ENCODE measurements at places on chromosomes 1 and 21.

GRCh38 chr1:158799689-158800088 is 18.7 kb upstream of the OR6N2 start:
- no peak for DNase-seq

- no peak for DNase-seq
Observed at GRCh38 chr1:106875622-106876021, 180.9 kb upstream of the PRMT6 start.

- DNase-seq, result no peak
Observed at GRCh38 chr1:59605761-59606160, 209.0 kb upstream of the HOOK1 start.

GRCh38 chr1:154171880-154172279 is 17.0 kb upstream of the NUP210L start:
- DNase-seq, result no peak

- DNase-seq, result no peak
Observed at GRCh38 chr1:161778522-161778921, 12.4 kb downstream of the ATF6 start.

GRCh38 chr1:24505816-24506215 is 3.2 kb downstream of the RCAN3 start:
- no peak for DNase-seq

- DNase-seq, result no peak
Observed at GRCh38 chr1:26122988-26123973, 11.7 kb downstream of the PDIK1L start.

GRCh38 chr1:206734499-206735142 is 36.0 kb upstream of the IL19 start:
- DNase-seq, result no peak

DNA sequence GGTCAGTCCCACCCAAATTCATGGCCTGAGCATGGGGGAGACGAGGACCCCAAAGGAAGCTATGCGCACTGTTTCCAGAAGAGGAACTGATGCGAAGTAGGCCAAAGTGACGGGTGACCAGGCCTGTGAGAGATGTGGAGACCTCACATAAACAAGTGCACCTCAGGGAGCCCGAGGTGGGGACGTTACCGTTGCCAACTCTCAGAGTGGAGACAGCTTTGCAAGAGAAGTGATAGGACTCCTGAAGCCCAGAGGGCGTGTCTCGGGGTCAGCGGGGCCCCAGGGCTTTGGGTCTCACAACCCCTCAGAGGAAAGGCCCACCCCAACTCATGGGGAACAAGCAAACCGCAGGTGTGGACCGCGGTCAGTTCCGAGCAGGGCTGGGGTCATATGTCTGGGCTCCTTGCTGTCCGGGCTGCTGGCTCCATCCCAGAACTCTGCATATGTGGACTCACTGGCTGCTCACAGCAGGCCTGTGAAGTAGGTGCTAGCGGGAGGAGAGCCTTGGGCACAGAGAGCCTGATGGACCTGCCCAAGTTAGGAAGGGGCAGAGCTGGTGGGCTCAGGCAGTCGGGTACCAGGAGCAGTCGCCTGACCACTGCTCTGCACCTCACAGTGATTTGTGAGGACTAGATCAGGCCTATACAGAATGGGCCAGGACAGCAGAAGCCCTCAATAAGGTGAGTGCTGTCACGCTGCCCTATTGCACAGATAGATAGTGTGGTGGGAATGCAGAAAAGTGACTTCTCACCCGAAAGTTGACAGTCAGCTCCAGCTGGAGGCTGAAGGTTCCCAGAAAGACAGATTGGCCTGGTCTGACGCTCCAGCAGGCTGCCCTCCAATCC is 26.2 kb downstream of the STUM start:
- no peak for DNase-seq

DNA sequence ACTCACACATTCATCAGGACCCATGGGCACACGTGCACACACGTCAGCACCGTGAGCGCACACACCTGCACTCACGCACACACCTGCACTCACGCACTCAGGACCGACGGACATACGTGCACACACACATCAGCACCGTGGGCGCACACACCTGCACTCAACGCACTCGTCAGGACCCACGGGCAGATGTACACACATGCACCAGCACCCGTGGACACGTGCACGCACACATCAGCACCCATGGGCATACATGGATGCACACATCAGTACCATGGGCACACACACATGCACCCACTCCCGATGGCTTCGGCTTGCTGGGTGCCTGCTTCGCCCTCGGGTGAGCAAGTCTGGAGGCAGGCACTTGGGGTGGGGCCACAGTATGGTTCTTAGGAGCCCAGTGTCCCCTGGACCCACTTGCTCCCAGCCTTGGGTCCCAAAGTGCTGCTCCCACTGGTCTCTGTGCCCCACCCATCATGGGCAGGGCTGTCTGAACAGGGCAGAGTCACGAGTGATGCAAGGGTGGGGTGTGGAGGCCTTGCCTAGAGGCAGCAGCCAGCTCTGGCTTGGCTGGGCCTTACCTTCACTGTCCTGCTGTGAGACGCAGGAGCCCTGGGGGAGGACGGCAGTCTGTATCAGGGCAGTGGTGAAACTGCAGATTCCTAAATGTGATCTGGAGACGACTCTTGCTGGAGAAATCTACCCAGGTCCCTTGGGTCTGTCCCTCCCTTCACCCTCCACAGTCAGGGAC is 49.8 kb downstream of the SKI start:
- DNase-seq, result no peak

DNA sequence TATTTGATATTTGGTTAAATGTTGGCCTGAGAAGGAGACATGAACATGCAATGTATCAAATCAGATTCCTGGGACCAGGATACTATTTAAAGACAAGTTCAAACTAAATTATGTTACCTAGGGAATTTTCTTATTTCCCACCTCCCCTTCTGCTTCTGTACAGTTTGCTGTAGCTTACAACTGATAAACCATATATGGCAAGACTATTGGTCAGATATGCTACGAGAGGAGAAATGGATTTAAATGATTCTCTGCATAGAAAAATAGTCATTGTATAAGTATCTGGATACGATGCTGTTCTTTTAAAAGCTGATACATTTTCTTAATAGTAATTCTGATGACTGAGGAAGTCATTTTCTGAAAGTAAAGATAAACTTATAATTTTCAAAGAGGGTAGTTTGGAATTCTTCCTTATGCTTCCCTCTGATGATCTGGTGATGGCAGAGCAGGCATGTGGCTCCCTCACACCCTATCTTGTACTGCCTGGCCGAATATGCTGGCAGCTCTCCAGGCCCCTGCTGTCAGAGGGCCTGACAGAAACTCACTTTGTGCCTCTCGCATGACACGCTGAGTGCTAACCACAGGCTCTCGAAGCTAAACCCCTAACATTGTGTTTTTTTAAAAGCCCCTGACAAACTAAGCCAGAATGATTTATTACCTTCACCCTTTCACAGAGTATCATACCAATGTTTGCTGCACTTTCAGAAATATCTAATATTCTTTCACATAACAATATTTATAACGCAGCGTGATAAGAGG is 19.4 kb downstream of the RRP15 start:
- DNase-seq, result no peak

- no peak for DNase-seq
Observed at GRCh38 chr1:207670997-207671396, 26.1 kb downstream of the CR1L start.

- DNase-seq, result no peak
Observed at GRCh38 chr21:40385883-40386282, 461.1 kb downstream of the DSCAM start.

- no peak for DNase-seq
Observed at GRCh38 chr1:160260406-160261382, 1.7 kb downstream of the DCAF8 start.

DNA sequence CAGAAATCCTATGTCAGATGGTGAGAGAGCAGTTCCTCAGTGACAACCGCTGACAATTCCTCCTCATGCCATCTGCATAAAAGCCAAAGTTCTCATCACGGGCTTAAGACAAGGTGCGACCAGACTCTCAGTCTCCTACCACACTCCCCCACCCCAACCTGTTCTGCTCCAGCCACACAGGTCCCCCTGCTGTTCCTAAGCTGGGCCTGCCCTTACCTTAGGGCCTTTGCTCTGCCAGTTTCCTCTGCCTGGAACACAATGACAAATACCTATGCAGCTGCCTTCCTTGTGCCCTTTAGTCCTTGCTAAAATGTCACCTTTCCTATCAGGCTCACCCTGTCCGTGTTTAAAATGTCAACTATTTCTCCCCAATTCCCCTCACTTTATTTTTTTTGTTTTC is 382.2 kb downstream of the NTNG1 start:
- DNase-seq, result no peak

- no peak for DNase-seq
Observed at GRCh38 chr1:56450004-56450666, 129.2 kb downstream of the PLPP3 start.

GRCh38 chr1:40301066-40301465 is 16.0 kb downstream of the COL9A2 start:
- DNase-seq, result no peak

GRCh38 chr1:19346026-19346425 is 33.9 kb downstream of the SLC66A1 start:
- no peak for DNase-seq

- no peak for DNase-seq
Observed at GRCh38 chr1:201614262-201615015, 75.5 kb downstream of the NAV1 start.

- DNase-seq, result peak; percentile 14
Observed at GRCh38 chr1:205141236-205142101, 19.7 kb upstream of the RBBP5 start.

DNA sequence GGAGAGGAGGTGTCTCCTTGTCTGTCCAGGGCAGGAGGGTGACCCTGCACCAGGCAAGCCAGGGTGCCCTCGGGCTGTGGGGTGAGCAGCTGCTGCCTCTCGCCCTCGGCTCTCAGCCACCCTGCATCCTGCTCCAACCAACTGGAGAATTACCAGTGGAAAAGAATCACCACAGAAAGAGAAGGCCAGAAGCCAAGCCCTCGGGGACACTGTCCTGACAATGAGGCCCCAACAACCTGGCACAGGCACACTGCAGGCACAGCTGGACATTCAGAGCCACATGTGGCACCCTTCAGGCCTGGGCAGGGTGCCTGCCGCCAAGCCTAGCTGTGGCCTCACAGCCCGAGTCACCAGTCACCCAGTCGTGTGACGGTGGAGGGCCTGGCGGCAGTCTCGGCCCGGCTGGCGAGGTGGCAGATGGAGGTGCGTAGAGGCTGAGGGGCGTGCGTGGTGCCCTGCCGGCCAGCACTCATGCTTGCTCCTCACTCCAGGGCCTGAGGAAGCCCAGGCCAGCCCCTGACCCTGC is 12.0 kb downstream of the MEGF6 start:
- no peak for DNase-seq

GRCh38 chr1:2115702-2116341 is 65.6 kb downstream of the PRKCZ start:
- DNase-seq, result no peak

DNA sequence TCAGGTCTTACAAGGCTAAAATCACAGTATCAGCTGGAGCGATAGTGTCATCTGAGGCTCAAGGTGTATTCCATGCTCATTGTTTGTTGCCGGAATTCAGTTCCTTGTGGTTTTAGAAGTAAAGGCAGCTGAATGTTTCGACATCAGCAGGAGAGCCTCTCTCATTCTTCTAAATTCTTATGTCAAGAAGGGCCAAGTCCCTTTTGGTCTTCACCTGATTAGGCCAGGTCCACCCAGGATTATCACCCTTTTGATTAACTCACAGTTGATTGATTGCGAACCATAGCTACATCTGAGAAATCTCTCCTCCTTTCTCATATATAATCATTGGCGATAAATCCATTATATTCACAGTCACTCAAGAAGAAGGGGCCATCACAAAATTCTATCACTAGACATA is 806.7 kb upstream of the PRMT6 start:
- no peak for DNase-seq

GRCh38 chr1:195744256-195744655 is 864.0 kb downstream of the KCNT2 start:
- no peak for DNase-seq

GRCh38 chr1:92444351-92444750 is 42.4 kb downstream of the GFI1 start:
- DNase-seq, result no peak

GRCh38 chr1:41482001-41482765 is 2.3 kb downstream of the EDN2 start:
- DNase-seq, result peak; percentile 54

DNA sequence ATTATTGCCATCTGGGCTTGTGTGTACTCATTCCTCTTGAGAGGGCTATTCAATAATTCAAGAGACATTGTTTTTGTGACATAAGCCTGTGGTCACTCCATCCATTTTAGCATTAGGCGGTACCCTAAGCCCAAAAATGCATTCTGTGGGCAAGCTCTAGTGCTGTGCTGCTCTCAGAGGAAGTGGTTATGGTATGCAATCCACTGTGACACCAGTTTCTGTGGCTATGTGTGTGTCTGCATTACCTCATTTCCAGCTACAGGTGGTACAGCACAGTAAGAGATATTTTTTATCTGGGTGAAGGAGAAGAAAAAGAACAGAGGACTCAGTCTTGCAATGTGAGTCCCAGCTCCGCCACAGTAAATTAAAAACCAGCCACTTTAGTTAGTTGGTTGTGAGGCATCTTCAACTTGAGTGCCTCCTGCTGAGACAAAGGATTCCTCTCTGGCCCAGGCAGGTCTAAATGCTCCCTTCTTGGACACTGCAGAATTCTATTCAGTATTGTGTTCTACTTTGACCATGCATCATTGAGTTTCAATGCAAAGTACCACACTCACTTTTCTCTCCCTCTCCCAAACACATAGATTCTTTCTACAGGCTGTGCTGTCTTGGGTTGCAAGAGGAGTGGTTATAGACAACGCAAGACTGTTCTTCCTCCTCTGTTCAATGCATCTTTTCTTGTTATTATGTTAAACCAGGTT is 777.8 kb upstream of the BRINP3 start:
- no peak for DNase-seq

GRCh38 chr1:162406811-162407210 is 5.1 kb downstream of the SH2D1B start:
- no peak for DNase-seq

DNA sequence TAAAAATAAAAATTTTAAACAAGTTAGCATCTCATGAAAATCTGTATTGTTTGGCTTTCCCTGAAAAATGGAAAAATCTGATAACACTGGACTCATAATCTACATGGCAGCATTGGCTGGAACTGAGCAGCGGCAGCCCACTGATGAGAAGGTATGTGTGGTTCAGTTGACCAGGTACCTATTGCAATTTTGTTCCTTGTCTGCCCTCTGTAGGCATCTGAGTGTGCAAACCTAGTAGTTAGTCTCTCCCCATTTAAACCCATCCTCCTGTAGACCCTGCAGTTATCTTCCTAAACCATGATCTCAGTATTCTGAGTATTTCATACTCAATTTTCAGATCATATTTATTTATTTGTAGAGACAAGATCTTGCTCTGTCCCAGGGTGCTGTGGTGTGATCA is 59.4 kb upstream of the SERBP1 start:
- no peak for DNase-seq

GRCh38 chr1:180974236-180974635 is 48.4 kb downstream of the STX6 start:
- no peak for DNase-seq

GRCh38 chr1:94302497-94302896 is 65.1 kb upstream of the ARHGAP29 start:
- DNase-seq, result no peak

- no peak for DNase-seq
Observed at GRCh38 chr1:116168277-116169032, 57.3 kb downstream of the MAB21L3 start.
